ENCODE measurements at places on chromosomes 12 and 14. TPM values are rescaled to one million over a fixed set of nuclear protein-coding genes. Genes with fewer than 3 reads are reported as not detected.
A peak's percentile ranks its signal among the peaks of the same experiment; 100 is the strongest.

DNA sequence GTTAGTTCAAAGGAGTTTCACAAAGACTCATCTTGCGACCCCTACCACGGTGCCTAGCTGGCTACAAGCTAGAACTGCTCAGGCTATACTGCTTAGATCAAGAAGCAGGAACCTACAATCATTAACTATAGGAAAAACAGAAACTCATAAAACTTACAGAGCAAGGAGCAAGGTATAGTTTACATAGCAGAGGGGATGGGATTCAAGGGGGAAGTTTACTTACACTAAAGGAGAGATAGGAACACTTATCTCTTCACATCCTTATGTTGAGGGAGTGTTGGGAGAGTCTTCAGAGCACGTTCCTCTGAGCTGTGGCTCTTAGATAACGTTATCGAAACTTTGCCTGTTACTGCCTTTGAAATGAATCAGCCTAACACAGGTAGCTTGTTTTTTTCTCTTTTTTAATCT, 58.1 kb downstream of the FSCB start:
- H3K4me3 ChIP-seq = no peak overlapping the region
- no peaks in the 10 kb centered on the region for H3K27me3 ChIP-seq
- H3K4me1 ChIP-seq = no peaks in the 10 kb centered on the region
- no peak overlapping the region for H3K27ac ChIP-seq
- no peak for DNase-seq
- no peaks in the 10 kb centered on the region for H3K36me3 ChIP-seq

Gene TMEM63C
- total RNA-seq = 8.3 TPM

GRCh38 chr14:104091927-104092771, 6.6 kb downstream of the ASPG start:
- no peak overlapping the region for H3K4me3 ChIP-seq
- DNase-seq = no peak
- no peaks in the 10 kb centered on the region for H3K27me3 ChIP-seq

Gene JAG2
- 14.9 TPM for total RNA-seq

DNA sequence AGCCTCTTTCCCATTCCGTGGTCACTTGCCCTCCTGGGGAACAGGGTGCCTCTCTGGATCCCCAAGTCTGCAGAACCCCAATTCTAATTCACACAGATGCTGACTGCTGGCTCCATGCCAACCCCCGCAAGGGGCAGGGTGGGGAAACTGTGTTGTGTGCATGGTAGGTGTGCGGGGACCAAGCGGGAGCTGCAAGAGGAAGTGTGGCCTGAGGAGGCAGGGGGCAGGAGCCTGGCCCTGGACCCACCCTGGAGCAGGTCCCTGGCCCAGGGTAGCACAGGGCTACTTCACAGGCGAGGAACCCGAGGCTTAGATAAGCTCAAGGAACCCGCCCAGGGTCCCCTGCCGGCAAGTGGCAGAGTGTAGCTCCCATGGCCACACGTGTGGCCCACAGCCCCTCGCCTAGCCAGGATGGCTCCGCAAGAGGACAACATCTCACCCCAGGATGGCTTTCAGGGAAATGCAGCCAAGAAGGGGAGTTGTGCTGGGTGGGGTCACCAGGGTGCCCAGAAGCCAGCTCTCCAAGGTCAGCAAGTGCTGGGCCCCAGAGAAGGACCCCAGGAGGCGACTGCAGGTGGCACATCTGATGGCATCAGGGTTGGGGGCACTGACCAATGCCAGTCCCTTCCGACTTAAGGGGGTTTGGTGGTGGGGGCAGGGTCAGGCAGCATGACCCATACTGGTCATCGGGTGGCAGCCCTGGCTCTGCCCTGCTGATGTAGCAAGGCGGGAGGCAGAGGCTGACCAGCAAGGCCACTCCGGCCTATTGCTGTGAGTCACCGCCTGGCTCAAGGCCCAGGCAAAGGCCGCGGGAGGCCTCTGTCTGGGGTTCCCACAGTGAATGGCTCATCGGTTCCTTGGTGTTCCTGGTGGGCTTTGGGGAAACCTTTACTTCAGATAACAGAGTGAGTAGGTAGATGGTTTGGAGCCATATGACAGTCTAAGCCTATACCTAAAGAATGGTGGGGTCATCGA, 37.3 kb upstream of the EML1 start:
- H3K27me3 ChIP-seq = no peaks in the 10 kb centered on the region
- DNase-seq = peak; percentile 90
- no peaks in the 10 kb centered on the region for H3K36me3 ChIP-seq
- no peak overlapping the region for H3K4me3 ChIP-seq

Gene BDKRB2
- total RNA-seq = not detected

GRCh38 chr14:102140027-102140749, 491 bp downstream of the WDR20 start:
- H3K27ac ChIP-seq = peak overlapping the region; percentile 96
- DNase-seq = peak; percentile 44
- H3K36me3 ChIP-seq = no peaks in the 10 kb centered on the region
- peak overlapping the region; percentile 71 for H3K4me3 ChIP-seq
- H3K4me1 ChIP-seq = peaks cover 23% of the 10 kb centered on the region
- no peaks in the 10 kb centered on the region for H3K27me3 ChIP-seq

Gene RERG
- 13.1 TPM for total RNA-seq

Gene SMCO2
- total RNA-seq = not detected

DNA sequence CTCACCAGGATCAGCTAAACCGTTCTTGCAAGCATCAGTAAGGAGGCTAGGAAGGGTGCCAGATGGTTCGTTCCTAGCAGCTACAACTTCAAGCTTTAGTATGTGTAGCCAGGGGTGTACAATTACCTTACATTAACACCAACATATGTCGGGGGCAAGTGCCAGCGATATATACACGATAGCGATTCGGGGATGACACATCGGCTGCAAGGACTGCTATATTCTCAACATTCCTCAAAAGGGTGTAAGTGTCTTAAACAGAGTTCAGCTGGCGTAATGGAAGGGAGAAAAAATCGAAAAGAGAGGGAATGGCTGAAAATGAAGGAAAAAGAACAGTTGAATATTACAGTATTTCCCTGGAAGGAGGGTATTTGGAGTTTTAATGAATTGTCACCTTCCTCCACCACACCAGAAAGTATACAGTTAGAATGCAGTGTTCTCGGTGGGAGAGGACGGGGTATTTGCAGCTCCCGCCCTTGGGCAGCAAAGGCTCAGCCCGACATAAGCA, 545 bp downstream of the LIMA1 start:
- H3K4me1 ChIP-seq = peaks cover 60% of the 10 kb centered on the region
- H3K4me3 ChIP-seq = peak overlapping the region; percentile 83
- no peak for DNase-seq

- peak overlapping the region; percentile 96 for H3K27ac ChIP-seq
- peak overlapping the region; percentile 92 for H3K4me3 ChIP-seq
- H3K27me3 ChIP-seq = no peaks in the 10 kb centered on the region
- no peak for DNase-seq
- peaks cover 34% of the 10 kb centered on the region for H3K4me1 ChIP-seq
These were observed 1.2 kb downstream of the CPSF6 start for GRCh38 chr12:69240631-69240995.

DNA sequence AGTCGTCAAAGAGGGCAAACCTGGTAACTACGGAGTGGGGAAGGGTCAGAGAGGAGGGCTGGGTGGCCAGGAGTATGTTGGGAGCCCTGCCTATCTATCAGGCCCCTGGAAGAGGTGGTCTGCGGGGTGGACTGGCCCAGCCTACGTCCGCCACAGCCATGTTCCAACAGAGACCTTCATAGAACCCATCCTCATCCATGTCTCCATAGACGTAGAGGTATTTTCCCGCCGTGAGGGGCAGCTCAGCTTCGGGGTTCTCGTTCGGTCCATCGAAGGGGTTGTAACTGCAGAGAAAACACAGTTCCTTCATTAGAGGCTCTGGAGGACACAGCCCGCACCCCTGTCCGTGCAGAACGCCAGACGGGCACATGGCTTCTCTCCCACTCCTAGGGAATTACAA, 107.3 kb downstream of the PIWIL1 start:
- no peaks in the 10 kb centered on the region for H3K36me3 ChIP-seq
- no peak for DNase-seq
- no peaks in the 10 kb centered on the region for H3K4me1 ChIP-seq
- no peak overlapping the region for H3K4me3 ChIP-seq
- H3K27ac ChIP-seq = no peak overlapping the region
- no peaks in the 10 kb centered on the region for H3K27me3 ChIP-seq

- no peak overlapping the region for H3K4me3 ChIP-seq
- no peaks in the 10 kb centered on the region for H3K4me1 ChIP-seq
- H3K36me3 ChIP-seq = no peaks in the 10 kb centered on the region
- no peaks in the 10 kb centered on the region for H3K27me3 ChIP-seq
- H3K27ac ChIP-seq = no peak overlapping the region
These were observed 146.4 kb upstream of the FKBP4 start for GRCh38 chr12:2648406-2648805.

DNA sequence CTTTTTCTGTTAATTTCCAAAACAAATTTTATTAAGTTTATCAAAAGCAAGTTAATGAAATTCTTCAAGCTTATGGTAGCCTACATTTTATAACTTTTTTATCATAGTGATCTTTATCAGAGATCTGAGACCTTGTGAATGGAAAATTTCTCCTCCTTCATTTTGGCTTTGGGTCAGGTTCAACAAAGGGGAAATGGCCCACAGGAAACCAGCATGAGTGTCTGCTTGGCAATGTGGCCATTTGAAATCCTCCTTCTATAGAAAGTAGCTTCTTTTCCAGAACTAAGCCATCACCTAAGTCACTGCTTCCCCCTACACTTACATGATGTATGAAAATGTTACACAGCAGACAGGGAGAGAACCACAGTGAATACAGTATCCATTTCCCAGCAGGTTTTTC, 1.6 kb downstream of the RHOJ start:
- H3K27me3 ChIP-seq = no peaks in the 10 kb centered on the region
- no peaks in the 10 kb centered on the region for H3K36me3 ChIP-seq
- peak overlapping the region; percentile 52 for H3K4me3 ChIP-seq
- no peaks in the 10 kb centered on the region for H3K4me1 ChIP-seq
- H3K27ac ChIP-seq = peak overlapping the region; percentile 92

DNA sequence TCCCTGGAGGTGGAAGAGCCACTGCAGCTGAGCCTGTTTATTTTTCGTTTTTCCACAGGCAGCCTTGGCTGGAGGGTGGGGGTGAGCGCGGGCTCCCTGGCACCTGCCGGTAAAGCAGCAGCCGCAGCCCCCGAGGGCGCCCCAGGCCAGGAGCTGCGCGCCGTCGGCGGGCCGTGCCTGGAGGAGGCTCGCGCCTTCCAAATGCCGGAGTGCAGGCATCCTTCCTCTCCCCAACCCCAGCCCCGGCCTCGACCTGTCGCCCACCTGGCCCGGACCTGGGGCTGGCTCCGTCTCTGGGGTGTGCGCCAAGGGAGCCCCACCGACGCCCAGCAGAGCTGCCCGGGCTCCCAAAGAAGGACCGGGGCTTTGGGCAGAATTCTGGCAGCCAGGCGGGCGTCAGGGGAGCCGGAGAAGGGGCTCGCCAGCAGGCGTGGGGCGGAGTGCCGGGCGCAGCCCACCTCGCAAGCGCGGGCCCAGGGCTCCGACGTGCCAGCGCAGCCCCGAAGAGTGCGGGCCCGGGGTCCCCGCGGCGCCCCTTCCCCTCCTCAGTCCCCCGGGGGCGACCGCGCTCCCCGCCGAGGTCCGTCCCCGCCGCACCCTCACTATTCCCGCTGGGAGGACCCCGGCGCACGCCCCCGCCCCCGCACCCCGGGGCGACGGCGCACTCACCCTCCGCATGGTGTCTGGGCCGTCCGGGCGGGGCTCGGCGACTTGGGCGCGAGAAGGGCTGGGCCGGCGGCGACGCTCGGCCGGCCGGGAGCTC, 130.3 kb downstream of the NDUFA12 start:
- H3K27ac ChIP-seq = peak overlapping the region; percentile 28
- peaks cover 21% of the 10 kb centered on the region for H3K4me1 ChIP-seq
- H3K36me3 ChIP-seq = no peaks in the 10 kb centered on the region
- peak overlapping the region; percentile 55 for H3K4me3 ChIP-seq

DNA sequence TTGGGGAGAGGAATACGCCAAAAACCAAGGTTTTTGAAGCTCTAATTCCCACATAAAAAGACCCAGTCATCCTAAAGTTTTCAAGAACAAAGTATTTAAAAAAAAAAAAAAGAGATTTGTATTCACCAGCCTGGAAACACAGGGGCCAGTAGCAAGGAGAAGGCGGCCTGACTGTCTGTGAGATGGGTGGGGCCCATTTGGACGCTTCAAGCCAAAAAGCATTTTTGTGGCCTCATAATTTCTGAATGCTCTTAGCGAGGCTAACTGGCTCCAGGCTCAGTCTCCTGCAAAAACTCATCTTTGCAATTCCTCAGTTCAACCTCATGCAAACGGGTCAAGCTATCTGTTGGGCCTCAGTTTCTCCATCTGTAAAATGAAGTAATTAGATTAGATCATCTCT, 514.1 kb downstream of the MED13L start:
- no peaks in the 10 kb centered on the region for H3K27me3 ChIP-seq
- H3K36me3 ChIP-seq = no peaks in the 10 kb centered on the region
- no peaks in the 10 kb centered on the region for H3K4me1 ChIP-seq
- H3K4me3 ChIP-seq = no peak overlapping the region
- H3K27ac ChIP-seq = no peak overlapping the region

GRCh38 chr14:25371068-25371467, 321.1 kb upstream of the STXBP6 start:
- H3K36me3 ChIP-seq = no peaks in the 10 kb centered on the region
- no peak overlapping the region for H3K4me3 ChIP-seq
- no peak for DNase-seq
- H3K27ac ChIP-seq = no peak overlapping the region
- no peaks in the 10 kb centered on the region for H3K27me3 ChIP-seq
- no peaks in the 10 kb centered on the region for H3K4me1 ChIP-seq
